ENCODE measurements at places on chromosomes 1 and 21.

- no peak for DNase-seq
Observed at GRCh38 chr21:44294391-44295162, 5.3 kb upstream of the PFKL start.

DNA sequence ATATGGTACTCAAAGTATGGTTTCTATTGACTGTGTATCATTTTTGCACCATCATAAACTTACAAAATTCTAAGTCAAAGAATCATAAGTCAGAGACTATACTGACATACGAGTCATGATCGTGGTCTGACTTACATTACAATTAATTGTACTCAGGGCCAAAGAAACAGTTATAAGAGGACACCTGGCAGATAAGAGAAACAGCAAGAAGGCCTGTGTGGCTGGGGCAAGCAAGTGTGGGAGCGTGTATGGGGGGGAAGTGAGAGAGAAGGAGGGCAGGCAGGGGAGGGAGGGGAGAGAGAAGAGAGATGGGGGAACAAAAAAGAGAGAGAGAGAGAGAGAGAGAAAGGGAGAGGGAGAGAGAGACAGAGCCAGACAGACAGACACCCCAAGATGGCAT lies 70.9 kb downstream of the RERE start:
- no peak for DNase-seq

- DNase-seq, result no peak
Observed at GRCh38 chr1:44884746-44885145, 41.7 kb upstream of the PTCH2 start.

GRCh38 chr1:53964109-53964508 lies 18.0 kb downstream of the LRRC42 start:
- no peak for DNase-seq

GRCh38 chr1:152110860-152111514 lies 4.3 kb downstream of the TCHH start:
- peak; percentile 70 for DNase-seq

GRCh38 chr21:17085707-17086106 lies 427.1 kb upstream of the CXADR start:
- no peak for DNase-seq

DNA sequence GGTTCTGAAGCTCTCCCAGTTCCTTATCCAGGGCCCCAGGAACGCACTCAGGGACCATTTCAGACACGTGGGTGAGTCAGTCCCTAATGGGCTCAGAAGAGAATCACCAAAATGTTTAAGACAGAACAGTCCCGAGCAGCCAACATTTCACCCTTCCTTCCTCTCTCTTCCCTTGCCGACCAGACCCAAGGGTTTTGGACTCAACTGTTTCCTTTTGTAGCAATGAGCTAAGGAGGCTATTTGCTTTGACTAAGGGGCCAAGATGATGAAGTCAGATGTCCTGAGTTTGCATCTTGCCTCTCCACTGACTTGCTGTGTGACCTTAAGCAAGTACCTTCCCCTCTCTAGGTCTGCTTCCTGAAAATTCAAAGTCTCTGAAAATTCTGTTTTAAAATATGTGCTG lies 472.3 kb upstream of the VAMP3 start:
- DNase-seq, result no peak

DNA sequence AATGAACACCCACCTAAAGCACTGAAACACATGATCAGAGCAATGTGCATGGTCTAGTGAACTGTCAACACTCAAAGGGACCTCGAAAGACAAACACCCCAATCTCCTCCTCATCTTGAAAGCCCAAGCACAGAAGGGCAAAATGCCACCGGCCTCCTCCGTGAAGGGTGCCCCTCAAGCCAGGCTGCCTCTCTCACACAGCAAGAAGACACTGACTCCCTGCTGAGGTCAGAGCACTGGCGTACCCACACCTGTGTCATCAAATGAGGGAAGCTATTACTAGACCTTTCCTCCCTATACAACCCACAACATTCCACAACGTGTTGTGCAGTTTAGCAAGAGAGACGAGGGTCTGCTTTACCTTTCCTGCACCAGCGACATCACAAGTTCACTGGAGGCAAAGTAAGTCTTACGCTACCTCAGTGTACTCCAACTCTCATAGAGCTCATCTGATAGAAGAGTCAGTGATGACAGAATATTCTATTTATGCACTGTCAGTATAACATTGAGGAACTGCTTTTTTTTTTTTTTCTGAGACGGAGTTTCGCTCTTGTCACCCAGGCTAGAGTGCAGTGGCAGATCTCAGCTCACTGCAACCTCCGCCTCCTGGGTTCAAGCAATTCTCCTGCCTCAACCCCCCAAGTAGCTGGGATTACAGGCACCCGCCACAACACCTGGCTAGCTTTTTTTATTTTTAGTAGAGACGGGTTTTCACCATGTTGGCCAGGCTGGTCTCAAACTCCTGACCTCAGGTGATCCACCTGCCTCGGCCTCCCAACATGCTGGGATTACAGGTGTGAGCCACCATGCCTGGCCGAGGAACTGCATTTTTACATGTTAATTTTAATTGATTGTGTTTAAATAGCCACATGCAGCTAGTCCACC lies 3.3 kb downstream of the SH3BP5L start:
- no peak for DNase-seq
